Activated naive CD4-positive, alpha-beta T cell treated with anti-CD3 and anti-CD28 coated beads, Interleukin-2, amount 50 U/mL, for 72 hours (primary cell): ENCODE measurements at places on chromosomes 1 and 21. TPM values are rescaled to one million over a fixed set of nuclear protein-coding genes. Genes with fewer than 3 reads are reported as not detected.
A peak's percentile ranks its signal among the peaks of the same experiment; 100 is the strongest.

Gene OR10Z1
- total RNA-seq = not detected

Gene L1TD1
- total RNA-seq = 0.08 TPM

Gene EPHA10
- total RNA-seq = 0.14 TPM

Gene BTBD19
- 9.7 TPM for total RNA-seq

Gene COL18A1
- total RNA-seq = 22.3 TPM

Gene MAP10
- 1.9 TPM for total RNA-seq

Gene S100A1
- not detected for total RNA-seq

Gene SLC22A15
- total RNA-seq = 0.25 TPM

Gene AJAP1
- total RNA-seq = not detected

GRCh38 chr1:205519541-205520131 lies 15.2 kb downstream of the CDK18 start:
- no peak for DNase-seq

- DNase-seq = no peak
These were observed 216.6 kb upstream of the CSF3R start for GRCh38 chr1:36699113-36699911.

- no peak for DNase-seq
These were observed 34.8 kb upstream of the ST6GALNAC5 start for GRCh38 chr1:76832521-76832920.

GRCh38 chr1:14010476-14010875 lies 310.5 kb downstream of the PRDM2 start:
- DNase-seq = no peak

- no peak for DNase-seq
These were observed 17.4 kb upstream of the PDE9A start for GRCh38 chr21:42635848-42636519.

- no peak for DNase-seq
These were observed 53.8 kb upstream of the SGIP1 start for GRCh38 chr1:66480162-66480561.

DNA sequence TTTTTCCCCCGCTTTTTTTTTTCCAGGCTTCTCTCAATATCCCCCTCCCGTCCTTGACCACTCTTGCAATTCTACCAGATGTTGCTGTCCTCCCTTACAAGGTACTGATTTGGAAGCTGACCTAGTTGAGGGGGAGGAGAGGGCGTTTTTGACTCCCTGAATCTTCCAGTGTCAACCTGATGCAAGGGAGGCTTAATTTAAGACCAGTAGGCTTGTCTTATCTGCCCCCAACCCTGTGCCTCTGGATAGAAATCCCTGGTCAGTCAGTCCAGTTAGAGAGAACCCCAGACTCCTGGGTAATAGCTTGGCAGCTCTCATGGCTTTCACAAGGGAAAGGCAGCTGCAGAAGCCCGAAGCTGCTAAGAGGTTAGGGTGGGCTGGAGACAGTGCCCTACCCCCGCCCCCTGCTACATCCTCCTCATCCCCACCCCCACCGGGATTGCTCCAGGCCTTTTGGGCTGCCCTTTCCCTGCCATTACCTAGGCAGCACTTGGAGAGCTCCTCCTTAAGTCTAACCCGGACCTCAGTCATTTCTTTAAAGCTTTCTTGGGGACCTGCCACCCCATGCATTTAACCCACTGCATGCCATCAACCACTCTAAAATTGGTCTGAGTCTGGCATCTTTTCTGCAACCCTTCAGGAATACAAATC lies 3.6 kb downstream of the ACKR1 start:
- no peak for DNase-seq

DNA sequence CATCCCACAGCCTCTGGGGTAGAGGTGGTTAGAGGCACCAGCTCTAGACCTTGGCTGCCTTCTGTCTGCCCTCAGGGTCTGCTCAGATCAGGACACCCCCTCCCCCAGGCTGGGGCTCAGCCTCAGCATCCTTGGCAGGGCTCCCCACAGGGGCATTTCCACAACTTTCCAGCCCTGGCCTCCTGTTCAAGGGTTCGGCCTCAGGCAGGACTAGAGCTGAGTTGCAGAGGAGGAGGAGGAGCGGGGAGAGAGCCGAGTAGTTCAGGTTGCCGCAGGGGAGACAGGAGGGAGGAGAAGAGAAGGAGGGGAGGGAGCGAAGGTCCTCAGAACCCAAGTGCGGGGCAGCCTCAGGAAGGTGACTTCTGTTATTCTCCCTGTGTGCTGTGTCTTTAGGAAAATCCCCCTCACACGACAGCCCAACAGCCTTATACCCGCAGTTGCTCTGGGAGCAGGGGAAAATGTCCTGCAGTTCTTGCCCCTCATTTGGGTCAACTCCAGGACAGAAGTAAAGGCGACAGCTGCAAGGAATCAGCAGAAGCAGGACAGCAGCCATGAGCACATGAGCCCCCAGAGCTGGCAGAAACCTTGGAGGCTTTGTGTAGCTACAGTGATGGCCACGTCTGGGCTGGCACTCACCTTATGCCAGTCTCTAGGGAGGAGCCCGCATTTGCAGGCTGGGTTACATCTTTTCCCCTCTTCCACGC lies 46.5 kb upstream of the TENT5B start:
- DNase-seq = no peak

- DNase-seq = no peak
These were observed 103.7 kb upstream of the NFIA start for GRCh38 chr1:60978421-60979357.

- DNase-seq = no peak
These were observed 41.3 kb downstream of the ICOSLG start for GRCh38 chr21:44199448-44199847.

DNA sequence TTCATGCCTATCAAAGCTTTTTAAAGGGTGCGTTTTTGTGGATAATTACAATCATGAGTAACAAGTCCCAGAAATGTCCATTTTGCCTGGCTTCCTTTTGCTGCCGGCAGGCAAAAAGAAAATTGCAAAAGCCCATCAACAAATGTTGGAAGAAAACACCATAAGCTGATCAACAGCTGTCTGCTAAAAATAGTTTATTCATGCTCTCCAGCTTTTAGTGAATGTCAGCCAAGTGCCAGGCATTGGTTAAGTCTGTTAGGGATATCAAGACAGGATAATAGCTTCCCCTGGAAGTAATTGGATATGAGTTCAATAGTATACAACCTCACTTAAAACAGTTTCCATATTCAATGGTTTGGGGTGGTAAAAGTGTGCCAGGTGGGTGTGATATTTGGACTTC lies 13.6 kb upstream of the AGMAT start:
- no peak for DNase-seq

GRCh38 chr21:37593740-37594471 lies 227.3 kb downstream of the DYRK1A start:
- no peak for DNase-seq

GRCh38 chr1:197965132-197965840 lies 48.1 kb downstream of the LHX9 start:
- no peak for DNase-seq

DNA sequence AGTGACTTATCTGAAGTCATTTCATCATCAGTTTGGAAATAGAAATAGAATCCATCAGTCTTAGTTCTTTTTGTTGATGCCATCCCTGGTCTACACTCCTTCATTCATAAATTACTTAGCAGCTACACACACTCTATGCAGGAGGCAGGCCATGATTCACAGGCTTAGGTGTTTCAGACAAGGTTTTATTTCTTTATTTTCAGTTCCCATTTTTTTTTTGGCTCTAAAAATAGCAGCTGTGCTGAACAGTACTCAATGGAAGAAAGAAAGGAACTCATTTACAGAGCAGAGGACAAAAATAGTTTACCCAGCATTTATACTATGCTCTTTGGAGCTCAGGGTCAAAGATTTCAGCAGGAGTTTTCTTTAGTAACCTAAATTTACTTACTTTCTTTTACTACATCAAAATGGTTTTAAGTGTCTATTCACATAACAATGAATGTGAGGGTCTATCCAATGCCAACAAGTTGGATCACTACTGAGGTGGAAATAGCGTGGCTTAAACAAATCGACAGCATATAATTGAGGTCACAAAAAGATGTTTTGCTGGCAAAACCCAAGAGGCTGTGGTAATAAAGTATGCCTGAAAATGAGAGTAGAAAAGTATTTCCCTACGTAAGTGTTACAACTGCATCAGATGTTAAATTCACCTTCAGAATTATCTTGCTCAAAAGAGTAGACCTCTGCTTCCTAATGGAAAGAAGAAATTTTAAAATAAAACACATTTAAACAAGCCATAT lies 7.7 kb downstream of the KRTAP19-8 start:
- DNase-seq = no peak

DNA sequence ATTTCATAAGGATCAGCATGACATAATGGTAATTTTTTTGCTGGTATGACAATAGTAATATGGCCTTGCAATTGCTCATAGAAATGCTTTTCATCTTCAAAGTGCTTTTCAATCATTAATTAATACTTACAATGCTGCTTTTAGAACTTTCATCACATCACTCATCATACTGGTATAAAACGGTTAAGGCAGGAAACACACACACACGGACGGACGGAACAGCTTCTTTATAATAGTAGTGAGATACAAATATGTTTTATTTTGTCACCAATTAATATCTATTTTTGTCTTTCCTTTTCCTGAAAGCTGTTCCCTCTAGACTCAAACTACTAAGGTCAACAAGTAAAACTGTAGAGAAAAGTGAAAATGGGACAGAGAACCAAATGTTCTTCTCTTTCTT lies 353.9 kb upstream of the PKN2 start:
- DNase-seq = no peak

DNA sequence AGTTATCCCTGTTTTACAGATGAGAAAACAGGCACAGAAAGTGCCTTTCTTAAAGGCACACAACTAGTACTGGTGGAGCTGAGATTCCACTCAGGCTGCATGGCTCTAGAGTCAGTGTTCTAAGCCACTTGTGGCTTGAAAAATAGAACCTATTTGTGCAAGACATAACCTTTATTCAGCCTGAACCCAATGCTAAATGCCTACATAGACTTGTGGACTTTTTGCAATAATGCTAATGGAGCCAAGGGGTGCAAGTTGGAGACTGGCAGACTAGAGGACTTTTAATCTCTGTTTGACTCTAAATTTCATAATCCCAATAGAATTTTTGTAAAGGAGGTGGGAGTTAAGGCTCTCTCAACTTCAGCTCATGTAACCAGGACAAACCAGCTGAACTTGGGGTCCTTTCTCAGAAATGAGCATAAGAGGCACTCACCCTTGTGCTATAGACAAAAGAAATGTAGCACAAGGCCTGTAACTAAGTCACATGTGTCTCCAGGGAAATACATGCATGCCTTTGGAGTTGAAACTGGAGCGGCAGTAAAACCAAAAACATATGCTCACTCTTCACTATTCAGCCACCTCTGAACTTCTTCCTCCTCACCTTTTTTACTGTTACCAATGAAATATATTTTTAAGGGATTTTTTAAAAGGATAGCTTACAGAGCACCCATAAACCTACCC lies 43.0 kb upstream of the AK4 start:
- no peak for DNase-seq

- DNase-seq = no peak
These were observed at the start of gene MEX3A for GRCh38 chr1:156082309-156083091. TSS of gene MEX3A (minus strand) at chr1:156082465. CDS start at chr1:156081998, 467 bp downstream.

- DNase-seq = peak; percentile 43
These were observed 14.3 kb upstream of the SPEN start for GRCh38 chr1:15833069-15833679.

DNA sequence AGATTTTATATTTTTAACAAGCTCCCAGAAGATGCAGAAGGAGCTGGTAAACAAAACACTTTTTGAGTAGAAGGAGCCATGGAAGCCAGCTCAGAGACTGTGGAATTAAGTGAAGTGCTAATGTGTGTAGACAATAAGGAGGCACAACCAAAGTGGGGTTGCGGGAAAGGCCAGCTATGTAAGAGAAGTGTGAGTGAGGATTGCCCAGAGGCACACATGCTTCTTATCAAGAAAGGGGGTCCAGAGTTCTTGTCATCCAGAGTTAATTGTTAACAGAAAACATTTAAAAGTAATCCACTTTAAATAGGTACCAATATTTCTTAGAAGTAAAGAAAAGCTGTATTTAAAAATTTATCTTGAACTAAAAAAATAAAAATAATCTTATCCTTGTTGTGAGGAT lies 136.8 kb downstream of the OLFM3 start:
- DNase-seq = no peak

DNA sequence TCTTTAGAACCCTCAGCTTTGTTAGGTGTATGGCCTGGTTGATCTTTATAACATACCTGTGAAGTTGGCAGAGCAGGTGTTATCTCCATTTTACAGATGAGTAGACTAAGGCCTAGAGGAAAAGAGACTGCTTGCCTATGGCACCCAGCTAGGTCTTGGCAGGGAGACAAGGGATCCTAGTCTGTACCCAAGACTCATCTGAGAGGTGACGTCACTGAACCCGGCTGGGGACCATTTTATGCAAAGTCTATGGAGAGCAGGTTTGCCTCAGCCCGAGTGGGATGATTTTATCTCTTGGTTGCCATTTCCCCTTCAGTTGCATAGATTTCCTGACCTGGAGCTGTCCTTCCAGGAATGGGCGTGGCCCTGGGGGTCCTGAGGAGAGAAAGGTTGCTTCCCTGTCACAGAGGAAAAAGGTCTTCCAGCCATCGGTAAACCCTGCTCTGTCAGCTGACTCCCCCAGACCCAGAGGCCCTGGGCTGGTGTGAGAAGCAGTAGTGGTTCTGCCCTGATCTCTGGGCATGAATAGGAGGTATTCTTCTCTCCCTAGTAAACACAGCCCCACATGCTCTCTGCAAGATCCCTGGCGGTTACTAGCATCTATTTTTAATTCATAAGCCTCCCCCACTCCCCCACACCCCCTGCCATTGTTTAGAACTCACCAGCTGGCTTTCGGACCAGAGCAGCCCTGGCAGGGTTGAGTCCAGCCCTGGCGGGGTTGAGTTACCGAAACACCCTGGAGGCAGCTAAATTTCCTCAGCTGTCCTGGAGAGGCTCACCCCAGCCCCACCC lies 19.6 kb downstream of the TMCC2 start:
- DNase-seq = no peak

- DNase-seq = no peak
These were observed 31.4 kb upstream of the ACTL8 start for GRCh38 chr1:17723684-17724083.

- peak; percentile 59 for DNase-seq
These were observed 624 bp downstream of the SLC41A1 start for GRCh38 chr1:205812271-205812877.

GRCh38 chr1:198679535-198680173 lies 40.8 kb downstream of the PTPRC start:
- DNase-seq = no peak

GRCh38 chr1:219587801-219588561 lies 24.9 kb downstream of the ZC3H11B start:
- DNase-seq = no peak

DNA sequence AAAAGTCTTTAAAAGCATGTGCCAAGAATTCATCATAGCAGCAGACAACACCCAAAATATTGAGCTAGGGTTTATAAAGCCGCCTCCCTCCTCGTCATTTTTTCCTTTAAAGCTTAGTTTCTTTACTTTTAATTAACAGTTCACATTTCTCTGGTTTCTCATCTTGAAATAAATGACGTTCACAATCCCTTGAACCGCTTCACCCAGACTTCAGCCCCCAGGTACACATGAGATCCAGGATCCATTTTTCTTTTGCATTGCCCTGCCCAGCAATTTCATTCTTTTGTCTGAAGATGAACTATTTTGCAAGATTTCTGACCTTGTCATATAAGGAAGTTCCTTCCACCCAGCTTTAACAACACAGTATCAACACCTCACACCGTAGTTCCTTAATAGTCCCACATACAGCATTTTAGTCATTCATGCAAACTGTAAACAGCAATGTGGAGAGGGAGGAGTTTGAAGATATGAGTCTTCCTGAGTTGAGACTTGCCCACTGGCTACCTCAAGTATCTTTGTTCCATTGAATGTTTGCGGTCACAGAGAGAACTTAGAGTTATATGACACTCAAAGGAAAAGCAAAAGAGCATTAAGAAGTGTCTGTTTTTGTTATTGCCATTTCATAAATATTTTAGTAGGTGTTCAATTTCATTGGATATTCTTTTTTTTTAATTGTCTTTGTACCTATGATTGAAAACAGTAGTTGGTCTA lies 35.3 kb upstream of the CACYBP start:
- DNase-seq = no peak
